ENCODE measurements at places on chromosomes 6 and 20.
A peak's percentile ranks its signal among the peaks of the same experiment; 100 is the strongest.

DNA sequence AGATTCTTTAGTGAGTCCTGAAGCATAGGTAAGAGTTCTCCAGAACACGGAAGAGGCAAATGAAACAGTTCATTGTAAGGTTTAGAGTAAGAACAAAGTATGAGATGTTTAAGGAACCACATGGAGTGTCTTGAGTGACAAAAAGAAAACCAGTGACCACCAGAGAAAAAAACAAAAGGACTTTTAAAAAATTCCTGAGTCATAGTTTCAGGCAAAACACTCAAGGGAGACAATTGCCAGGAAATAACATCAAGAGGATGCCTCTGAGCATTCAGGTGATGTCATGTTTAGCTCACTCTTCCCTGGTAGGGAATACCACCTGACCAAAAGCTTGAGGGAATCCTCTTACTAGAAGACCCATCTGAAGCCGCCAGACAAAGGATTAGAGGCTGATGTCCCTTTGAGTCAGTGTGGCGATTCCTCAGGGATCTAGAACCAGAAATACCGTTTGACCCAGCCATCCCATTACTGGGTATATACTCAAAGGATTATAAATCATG is 110.3 kb downstream of the COL19A1 start:
- DNase-seq, result no peak

- no peak for DNase-seq
Observed at GRCh38 chr6:30154709-30155519, 6.1 kb downstream of the TRIM10 start.

- DNase-seq, result no peak
Observed at GRCh38 chr6:83884523-83884922, 25.0 kb downstream of the CYB5R4 start.

DNA sequence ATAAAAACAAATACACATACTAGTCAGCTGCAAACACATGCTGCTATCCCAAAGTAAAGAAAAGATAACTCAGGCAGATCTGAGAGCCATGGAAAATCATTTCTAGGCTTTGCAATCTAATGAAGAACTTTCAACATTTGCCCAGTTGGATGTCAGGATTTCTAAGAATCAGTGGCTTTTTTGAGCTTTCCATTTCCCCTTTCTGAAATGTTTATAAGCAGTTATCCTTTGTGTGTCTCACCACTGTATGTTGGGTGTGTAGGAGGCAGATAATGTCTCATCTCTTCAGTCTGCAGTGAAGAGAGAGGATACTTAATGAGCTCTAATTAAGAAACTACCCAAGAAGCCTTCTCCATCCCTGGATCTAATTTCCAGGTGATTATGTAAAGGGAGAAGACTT is 43.6 kb downstream of the RGS17 start:
- DNase-seq, result no peak

DNA sequence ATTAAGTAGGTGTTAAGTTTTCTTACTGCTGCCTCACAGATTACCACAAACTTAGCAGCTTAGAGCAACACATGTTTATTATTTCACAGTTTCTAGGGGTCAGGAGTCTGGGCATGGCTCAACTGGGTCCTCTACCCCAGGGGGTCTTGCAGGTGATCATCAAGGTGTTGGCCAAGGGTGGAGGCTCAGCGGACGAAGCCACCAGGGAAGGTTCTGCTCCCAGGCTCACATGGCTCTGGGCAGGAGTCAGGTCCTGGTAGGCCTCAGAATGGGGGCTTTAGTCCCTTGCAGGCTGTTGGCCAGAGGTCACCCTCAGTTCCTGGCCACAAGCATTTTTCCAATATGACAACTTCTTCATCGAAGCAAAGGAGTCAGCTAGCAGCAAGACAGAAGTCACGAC is 362.5 kb downstream of the PREX1 start:
- DNase-seq, result no peak

DNA sequence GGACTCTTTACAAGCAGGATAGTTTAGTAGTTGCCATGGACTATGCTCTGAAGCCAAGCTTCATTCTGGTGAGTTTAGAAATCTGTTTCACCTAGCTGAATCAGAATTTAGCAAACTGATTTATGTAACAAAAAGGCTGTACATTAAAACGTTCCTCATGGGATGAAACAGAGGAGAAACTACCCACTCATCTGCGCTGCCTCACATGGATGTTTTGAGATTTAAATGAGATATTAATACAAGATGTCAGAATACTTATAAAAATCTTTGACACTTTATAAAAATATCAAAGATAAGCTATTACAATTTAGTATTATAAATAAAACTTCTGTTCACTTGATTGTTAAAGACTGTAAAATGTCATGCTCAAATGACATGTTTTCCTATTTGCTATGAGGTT is 16.8 kb downstream of the RUNX2 start:
- DNase-seq, result no peak

DNA sequence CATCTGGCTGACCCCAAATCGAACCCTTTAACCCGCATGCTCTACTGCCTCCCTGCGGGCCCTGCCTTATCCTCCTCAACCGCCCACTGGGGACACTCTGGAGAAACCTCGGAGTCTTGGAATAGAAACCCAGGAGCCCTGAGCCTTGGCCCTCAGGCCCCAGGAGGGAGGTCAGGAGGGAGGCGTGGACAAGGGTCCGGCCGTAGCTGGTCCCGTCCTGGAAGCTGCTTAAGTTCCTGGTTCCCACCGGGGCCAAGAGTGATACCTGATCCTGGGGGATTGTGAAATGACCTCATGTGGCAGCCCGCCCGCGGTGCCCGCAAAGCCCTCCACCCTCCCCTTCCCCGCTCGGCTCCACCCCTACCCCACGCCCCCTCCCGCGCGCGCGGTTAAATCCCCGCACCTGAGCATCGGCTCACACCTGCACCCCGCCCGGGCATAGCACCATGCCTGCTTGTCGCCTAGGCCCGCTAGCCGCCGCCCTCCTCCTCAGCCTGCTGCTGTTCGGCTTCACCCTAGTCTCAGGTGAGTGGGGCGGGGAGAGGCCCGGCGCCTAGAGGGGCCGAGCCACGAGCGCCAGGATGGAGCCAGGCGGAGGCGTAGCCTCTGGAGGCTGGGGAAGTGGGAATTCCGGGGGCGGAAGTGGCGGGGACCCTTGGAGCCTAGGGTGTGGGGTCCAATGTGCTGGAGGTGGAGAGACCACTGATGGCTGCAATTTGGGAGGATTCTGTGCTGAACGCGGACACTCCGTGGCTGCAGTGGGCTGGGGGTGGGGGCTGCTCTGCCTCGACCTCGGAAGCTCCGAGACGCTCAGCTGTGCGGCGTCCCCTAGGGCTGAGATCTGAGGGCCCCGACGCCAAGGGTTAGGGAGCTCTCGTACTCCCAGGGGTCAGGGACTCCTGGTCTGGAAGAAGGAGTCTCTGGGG is at the start of gene WFDC2:
Gene WFDC2 (plus strand): TSS at position 418 of the 926 bp plus-strand sequence. CDS start 29 bp downstream, at position 447.
- no peak for DNase-seq

DNA sequence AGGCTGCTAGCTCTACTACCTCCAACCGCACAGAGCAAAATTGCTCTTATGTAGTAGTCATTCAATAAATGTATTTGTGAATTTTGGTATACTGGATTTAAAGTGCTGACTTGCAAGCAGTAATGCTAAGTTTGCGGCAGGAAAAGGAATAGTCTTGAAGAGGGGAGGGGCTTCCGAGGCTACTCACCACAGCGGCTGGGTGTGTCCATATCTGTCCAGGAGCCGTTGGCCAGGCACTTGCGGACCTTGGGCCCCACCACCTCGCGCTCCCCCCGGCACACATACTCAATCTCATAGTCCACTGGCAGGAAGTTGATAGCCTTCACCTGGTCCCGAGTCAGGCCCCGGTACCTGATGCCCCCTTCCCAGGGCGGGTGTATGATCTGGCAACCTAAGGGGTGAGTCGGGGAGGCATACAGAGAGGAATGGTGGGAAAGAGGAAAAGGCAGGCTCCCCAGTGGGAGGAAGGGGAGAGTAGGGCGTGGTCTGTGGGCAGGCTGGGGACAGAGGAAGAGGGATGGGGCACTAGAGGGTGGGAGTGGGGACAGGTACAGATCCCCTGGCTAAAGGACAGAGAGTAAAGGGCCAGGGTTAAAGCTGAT is 1.7 kb downstream of the GABBR1 start:
- DNase-seq, result no peak

DNA sequence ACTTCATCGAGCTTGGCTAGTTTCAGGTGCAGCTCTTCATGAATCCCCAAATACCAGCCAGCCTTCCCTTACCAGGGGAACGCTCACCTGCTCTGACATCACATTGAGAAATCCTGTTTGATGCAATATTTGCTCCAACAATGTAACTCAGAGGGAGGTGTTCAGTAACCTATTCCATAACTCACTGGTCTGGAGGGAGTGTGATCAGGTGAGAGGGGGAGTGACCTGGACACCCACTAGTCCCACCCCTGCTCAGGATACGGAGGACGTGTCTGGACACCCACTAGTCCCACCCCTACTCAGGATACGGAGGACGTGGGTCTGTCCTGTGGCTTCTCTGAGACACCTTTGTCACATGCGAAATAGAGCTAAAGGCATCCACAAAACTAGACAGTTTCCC is 70.3 kb downstream of the HUS1B start:
- no peak for DNase-seq

GRCh38 chr6:62390401-62390800 is 104.4 kb upstream of the KHDRBS2 start:
- DNase-seq, result no peak

- DNase-seq, result no peak
Observed at GRCh38 chr6:29491574-29491973, 3.8 kb upstream of the MAS1L start.

- DNase-seq, result no peak
Observed at GRCh38 chr6:75155631-75156030, 50.2 kb downstream of the COL12A1 start.

GRCh38 chr6:93177918-93178317 is 241.4 kb downstream of the EPHA7 start:
- no peak for DNase-seq

GRCh38 chr20:45835825-45836224 is 2.2 kb downstream of the SNX21 start:
- DNase-seq, result no peak

- DNase-seq, result no peak
Observed at GRCh38 chr6:117668736-117669135, 6.5 kb upstream of the NUS1 start.

DNA sequence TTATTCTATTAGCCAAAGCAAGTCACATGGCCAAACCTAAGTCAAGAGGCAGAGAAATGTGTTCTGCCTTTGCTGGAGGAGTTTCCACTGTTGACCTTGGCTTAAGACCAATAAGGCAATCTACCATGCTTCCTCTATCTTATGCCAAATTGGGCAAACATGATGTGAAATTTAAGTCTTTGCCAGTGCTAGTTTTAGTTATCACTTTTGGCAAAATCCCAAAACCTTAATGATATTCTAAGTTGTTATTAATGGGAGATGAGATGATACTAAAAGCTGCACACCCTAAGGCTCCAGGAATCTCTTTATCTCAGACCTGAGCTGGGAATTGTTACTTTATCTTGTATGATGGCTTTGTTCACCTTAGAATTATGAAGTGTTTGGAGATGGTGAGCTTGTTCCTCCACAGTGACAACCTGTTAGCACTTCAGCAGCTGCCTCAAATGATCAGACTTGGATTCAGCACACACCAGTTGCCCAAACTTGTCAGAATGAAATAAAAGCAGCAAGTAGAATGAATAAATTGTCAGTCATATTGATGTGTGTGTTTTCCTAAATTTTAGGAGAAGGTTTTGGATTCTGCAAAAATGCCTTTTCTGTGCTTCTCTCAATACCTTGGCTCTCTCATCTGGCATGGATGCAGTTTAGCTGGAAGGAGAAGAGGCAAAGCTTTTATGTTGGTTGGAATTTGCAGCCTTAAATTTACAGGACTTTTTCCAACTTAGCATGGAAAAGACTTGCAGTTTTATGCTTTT is 49.3 kb downstream of the RIN2 start:
- no peak for DNase-seq

DNA sequence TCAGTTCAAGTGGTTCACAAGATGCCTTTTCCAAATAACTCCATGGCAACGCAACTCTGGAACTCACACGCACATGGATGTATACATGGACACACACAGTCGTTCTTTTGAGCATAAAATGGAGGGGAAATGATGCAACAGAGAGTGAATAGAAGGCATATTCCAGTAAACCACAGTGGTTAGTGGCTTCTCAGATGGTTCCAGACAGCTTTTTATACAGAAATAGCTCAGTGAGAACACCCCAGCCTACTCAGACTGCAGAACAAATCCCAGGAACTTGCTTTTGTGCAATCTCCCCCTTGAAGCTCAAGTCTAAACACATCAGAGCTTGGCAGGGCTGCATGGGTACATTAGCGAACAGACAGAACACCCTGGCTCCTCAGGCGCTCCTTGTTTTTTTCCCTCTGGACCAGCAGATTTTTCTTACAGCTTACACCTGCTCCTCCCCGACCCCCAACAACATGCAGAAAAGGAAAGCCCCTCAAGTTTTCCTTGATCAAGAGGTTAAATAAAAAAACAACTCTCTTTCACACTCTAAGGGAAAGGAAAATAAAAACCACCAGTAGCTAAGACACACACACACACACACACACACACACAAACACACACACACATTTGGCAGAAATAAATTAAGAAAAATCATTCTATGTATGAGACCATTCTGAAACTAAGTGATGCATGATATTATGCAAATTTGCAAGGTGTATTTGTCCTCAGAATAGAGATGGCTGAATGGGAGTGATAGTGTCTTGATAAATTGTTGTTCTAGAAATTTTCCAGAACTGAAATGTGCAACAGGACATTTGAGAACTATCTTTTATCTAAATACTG is 51.2 kb upstream of the RANBP9 start:
- DNase-seq, result peak; percentile 76

DNA sequence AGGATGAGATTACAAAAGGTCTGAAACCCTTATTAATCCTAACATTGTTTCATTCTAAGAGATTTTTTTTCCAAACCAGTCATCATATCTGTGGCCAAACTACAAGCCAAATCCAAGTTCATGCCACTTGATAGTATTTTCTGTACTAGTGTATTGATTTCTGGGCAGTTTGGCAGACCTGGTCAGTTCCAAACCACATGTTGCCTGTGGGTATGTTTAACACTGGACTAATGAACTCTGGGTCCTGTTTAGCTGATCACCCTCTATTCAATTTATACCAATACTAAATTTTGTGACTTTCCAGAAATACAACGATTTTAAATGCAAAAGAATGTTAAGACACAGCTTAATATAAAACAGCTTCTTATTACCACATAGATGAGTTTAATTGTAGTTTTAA is 24.0 kb downstream of the TBX18 start:
- no peak for DNase-seq

GRCh38 chr20:12997128-12997655 is 11.6 kb upstream of the SPTLC3 start:
- DNase-seq, result no peak
